ENCODE measurements at places on chromosomes 5 and 9. TPM values are rescaled to one million over a fixed set of nuclear protein-coding genes. Genes with fewer than 3 reads are reported as not detected.

Gene PRUNE2
- 15.2 TPM for total RNA-seq

Gene CXXC5
- total RNA-seq, result 86.6 TPM

Gene DNLZ
- total RNA-seq, result 24.1 TPM

Gene OMD
- 4.9 TPM for total RNA-seq

Gene PTPRD
- 4.3 TPM for total RNA-seq

Data from body of pancreas (tissue), 4 donors.